ENCODE measurements at places on chromosomes 3 and 15.

DNA sequence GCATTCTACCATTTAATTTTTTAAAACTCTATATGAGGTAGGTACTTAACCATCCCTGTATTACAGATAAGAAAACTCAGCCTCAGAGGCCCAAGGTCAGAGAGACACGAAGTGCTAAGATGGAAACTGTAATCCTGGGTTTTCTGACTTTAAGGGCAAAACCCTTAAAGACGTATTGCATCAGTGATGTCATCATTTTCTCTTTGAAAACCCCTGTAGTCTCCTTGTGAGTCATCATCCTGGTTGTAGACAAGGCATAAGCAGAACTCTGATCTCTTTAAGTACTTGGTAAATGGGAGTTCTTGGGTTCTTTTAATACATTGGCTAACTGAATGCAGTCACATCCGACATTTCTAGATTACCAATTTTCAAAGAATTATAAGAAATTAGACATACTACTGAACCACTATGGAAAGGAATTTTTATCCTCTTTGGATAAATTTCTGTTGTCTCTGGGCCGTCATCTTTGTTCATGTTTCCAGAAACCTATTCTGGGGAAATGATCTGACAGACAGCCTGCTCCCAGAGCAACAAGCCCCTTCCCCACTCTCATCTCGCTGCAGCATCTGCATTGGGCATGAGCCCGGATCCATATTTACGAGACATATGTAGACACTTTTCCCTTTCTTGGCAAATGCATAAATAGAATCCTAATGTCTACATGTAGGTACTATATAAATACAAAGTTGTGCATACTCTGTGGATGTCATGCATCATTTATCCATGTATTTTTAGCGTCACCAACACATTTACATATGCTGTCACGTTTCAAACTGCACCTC lies 48.7 kb upstream of the MDFIC2 start:
- DNase-seq, result no peak

- no peak for DNase-seq
These were observed 97.7 kb downstream of the ROBO2 start for GRCh38 chr3:77137559-77137958.

- no peak for DNase-seq
These were observed at the start of gene GABRB3 for GRCh38 chr15:26772154-26773066. Gene GABRB3, minus strand, starts transcription at chr15:26773066.

GRCh38 chr3:134085034-134085775 lies 55.5 kb upstream of the SLCO2A1 start:
- no peak for DNase-seq

- no peak for DNase-seq
These were observed 30.5 kb upstream of the PRSS50 start for GRCh38 chr3:46748170-46748569.

- DNase-seq, result no peak
These were observed 585.6 kb upstream of the ZNF717 start for GRCh38 chr3:76370749-76371520.

- no peak for DNase-seq
These were observed 23.8 kb downstream of the CXCR6 start for GRCh38 chr3:45966950-45967640.
